ENCODE measurements at places on chromosomes 16 and 17.
A peak's percentile ranks its signal among the peaks of the same experiment; 100 is the strongest.

DNA sequence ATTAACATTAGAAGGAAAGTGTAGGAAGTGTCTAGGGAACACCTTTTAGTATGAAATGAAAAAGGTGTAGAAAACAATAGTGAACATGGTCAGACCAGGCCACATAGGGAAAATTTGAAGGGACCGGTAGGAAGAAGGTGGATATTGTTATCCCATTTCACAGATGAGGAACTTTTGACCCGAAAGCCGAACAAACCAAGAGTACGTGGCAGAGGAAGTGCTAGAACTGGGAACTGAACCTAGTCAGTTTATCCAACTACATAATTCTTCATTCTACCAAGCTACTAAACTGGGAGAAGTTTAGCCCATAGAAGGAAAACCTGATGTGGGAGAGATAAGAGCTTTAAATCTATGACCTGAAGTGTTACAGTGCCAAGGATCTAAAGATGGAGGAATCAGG is 43.2 kb downstream of the YPEL2 start:
- no peak for DNase-seq

DNA sequence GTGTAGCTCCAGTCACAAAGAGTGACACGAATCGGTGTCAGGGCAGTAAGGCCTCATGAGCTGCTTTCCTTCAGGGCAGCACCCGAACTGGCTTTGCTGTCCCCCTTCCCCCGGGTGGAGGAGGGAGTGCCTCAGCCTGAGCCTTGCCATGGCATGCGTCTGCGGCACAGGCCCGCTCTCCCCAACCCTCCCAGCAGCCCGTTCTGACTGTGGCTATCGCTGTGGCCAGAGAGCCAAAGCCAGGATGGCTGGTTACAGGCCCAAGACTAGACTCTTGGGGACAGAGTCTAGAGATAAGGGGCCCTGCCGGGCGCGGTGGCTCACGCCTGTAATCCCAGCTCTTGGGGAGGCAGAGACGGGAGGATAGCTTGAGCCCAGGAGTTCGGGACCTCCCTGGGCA is 25.9 kb downstream of the CLUH start:
- DNase-seq: no peak

DNA sequence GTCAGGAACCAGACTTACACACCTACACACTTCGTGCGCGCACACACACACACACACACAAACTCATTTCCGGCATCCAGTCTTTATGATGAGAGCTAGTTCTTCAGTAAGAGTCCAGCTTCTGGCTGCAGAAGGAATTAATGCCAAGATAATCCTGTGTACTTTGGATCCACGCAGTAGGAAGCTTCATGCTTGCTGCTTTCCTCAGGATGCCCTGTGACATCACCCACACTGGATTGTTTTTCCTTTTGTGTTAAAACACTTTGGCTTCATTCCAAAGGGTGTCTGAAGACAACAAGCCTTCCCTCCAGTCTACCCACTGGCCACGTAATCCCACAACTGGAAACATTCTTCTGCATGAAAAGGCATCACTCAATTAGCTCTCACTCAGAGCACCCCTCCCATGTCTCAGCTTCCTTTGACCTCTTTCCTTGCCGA is 35.4 kb downstream of the KCNJ16 start:
- DNase-seq: no peak

- DNase-seq: no peak
Observed at GRCh38 chr16:85282842-85283241, 170.6 kb upstream of the CIBAR2 start.

- DNase-seq: no peak
Observed at GRCh38 chr17:56152874-56153602, at the start of gene ANKFN1. ANKFN1 (plus strand) TSS chr17:56153475; CDS start chr17:56212668, 59,193 bp downstream.

GRCh38 chr16:47143677-47144558 is at the start of gene NETO2:
NETO2 (minus strand) TSS chr16:47143945; CDS start chr16:47143612, 333 bp downstream.
- no peak for DNase-seq

GRCh38 chr16:12480286-12480685 is 323.4 kb downstream of the CPPED1 start:
- no peak for DNase-seq

DNA sequence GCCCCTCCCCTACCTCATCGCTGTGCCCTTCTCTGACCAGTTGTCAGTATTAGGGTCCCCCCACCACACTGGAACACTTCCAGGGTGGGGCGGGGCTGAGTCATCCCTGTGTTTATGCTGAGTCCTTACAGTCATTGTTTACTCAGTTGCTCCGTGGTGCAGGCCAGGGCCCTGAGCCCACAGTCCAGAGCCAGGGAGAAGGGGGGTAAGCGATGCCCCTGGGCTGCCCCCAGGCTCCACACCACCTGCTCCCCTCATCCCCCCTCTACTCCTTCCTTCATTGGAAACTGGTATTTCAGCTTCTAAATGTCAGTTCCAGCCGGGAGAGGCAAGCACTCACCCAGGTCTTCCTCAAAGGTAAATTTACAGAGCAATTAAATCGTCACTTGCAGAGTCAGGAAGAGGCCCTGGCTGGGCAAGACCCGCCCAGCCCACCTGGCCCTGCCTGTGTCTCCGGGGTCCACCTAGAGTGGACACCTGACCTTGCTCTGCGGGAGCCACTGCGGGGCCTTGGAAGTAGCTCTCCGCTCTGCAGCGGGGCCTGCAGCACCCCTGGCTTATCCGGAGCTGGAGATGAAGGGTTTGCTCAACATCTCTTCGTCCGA is 4.8 kb downstream of the ATP2A3 start:
- no peak for DNase-seq

- DNase-seq: no peak
Observed at GRCh38 chr17:1000597-1001461, 3.9 kb downstream of the TIMM22 start.

GRCh38 chr16:88643644-88643932 is 5.2 kb downstream of the IL17C start:
- DNase-seq: no peak

DNA sequence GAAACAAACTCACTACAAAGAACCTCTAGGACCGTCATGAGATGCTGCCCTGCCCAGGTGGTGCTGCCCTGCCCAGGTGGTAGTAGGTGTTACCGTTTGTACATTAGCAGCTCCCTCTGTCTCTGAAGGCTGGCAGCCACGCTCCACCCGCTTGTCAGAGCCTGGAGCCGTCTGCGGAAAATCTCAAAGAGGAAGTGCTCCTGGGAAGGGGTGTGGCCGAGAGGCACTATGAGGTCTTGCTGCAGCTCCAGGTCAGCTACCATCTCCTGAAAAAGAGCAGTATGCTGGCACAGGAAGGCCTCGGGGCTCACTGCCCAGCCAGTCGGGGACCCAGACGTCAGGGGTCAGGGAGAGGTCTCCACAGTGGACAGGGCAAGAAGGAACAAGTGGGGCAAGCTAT is 28.3 kb downstream of the ZNF276 start:
- no peak for DNase-seq

- peak; percentile 11 for DNase-seq
Observed at GRCh38 chr17:29042679-29043538, at the start of gene PIPOX. PIPOX (plus strand) TSS chr17:29043141; CDS start chr17:29043226, 85 bp downstream.

DNA sequence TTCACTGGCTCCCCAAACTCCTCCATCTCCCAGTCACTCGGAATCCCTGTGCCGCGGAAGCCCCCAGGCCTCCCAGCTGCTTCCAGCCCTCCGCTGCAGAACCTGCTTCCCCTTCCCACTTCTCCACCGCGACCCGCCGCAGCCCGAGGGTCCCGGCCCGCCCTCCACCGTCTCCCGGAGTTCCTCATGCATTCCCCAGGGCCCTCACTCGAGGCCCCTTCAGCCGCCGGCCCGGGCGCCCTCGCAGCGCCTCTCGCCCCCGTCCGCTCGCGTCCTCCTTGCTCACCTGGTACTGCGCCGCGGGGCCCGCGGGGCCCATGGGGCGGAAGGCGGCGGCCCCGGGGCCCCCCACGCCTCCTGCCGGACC is 329 bp downstream of the SMARCD2 start:
- no peak for DNase-seq

DNA sequence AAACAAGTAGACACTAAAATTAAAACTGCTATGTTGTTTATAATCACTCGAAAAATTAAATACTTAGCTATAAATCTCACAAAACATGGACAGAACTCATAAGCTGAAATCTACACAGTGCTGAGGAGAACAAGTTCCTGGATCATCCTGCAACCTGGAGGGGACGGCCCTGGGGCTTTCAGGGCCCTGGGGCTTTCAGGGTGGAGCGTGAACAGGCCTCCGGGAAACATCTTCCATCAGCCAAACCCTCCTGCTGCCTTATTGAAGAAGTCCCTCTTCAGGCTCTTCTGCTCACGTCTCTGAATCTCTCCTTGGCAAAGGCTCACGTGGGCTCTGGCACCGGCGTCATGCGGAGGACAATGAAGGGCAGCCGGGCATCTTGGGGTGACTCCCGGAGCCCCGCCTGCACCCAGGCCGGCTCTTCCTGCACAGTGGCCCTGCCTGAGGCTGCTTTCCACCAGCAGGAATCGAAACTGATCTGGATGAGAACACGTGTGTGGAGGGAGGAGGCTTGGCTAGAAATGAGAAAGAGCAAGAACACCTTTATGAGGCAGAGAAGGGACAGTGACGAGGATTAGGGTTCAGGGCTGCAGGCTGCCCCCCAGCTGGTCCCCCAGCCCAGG is 127.3 kb downstream of the CDRT15L2 start:
- DNase-seq: no peak

DNA sequence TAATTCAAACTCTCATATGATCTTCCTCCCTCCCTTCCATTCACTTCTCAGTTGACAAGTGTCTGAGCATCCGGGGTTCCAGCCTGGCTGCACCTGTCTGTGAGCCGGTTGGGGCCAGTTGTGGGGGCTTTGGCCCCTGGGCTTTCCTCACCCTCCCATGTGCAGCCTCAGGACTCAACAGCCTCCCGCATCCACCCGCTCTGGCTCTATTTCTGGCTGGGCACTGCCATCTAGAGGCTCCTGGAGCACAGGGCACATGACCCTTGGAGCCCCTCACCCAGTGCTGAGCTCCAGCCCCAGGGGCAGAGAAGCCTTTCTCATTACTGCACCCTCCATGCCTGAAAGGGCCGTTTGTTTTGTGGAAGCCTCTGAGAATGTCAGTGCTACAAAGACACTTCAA is 43.3 kb downstream of the HAPSTR1 start:
- no peak for DNase-seq

DNA sequence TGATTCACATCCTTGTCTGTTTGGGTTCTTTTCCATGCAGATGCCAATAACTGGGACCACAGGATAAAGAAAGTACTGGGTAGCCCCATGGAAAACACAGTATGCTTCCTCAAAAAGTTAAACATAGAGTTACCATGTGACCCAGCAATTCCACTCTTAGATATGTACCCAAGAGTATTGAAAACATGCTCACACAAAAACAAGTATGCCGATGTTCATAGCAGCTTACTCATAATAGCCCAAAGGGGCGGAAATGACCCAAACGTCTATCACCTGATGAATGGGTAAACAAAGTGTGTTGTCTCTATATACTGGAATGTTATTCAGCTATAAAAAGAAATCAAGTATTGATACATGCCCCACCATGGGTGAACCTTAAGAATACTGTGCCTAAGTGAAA is 55.4 kb downstream of the CYB5B start:
- no peak for DNase-seq

DNA sequence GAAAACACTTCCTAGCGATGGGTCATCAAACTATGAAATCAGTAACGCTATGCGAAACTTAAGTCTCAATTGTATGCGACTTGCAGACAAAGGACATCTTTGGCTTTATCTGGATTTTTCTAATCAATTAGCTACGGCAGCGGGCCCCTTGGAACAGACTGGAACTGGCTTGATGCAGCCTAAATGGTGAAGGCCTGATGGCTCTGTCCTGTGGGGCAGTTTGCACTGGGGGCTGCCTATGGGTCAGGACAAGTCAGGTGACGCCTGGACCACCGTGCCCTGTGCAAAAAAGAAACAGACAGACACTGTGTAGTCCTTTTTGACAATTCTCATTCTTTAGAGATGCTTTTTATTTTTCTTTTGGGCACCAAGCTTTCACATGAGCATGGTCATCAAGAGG is 22.0 kb downstream of the MTHFSD start:
- no peak for DNase-seq

- no peak for DNase-seq
Observed at GRCh38 chr17:15963670-15964110, 18.8 kb downstream of the ADORA2B start.

DNA sequence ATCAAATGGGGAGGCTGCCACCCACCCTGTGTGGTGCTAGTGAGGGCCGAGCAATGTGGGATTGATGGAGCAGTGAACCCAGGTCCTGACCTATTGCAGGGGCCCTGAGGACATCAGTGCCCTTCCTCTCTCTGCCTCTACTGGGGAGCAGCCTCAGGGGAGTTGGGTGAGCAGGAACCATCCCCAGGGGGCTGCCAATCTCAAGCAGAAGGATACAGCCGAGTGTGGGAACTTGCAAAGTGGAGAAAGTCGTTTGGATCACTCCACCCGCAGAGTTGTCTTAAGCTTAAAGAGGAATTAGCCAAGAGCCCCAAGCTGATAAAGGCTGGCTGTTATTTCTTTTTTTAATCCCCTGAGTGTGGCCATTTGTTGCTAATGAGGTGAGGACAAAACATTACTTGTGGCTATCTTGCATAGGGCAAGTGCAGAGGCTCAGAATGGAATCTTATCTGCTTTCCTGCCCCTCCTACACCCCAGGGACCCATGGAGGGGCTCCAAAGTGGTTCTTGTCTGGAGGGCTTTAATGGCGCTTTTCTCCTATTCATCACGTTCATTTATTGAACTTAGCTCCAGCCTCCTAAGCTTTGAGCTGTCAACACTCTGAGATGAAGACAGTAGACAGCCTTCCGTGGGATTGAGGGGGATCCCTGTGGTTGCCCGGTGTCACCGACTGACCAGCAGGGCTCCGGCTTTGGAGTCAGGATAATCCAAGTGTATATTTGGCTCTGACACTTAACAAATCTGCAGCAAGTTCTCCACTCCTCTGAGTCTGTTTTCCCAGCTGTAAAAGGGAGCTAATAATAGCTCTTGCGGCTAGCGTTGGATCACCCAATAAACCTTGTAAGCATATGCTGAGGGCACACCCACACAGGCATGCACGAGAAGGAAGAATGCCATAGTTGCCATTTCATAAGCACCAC is 45.1 kb downstream of the MYH11 start:
- DNase-seq: peak; percentile 81

DNA sequence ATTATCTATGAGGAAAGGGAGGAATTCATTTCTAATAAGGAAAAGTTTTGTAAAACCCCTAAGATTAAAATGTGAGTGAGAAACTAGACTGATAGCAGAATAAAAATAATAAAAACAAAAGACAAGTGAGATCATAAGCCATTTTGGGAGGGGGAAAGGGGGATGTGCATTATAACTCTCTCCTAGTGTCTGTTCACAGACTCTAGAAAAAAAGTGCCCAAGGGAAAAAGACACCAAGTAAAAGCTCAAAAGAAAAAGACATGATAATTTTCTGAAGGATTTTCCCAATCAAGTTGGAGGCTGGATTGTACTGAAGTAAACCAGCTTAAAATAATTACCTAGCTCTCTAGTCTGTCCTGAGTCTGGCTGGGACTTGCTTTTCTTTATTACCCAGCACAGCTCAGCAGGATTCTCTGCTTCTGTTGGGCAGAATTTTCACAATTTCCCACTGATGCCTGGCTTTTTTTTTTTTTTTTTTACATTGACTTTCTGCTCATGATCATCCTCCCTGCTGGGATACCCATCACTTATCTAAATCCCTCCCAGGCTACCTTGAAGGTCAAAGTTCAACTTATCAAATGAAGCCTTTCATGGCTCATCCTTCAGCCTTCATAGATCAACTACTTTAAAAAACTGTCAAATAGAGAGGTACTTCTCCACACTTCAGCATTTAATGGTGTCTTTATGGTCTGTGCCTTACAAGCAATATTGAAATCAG is 124.2 kb upstream of the KCNJ16 start:
- DNase-seq: no peak
